ENCODE measurements at places on chromosomes 1 and 21. TPM values are rescaled to one million over a fixed set of nuclear protein-coding genes. Genes with fewer than 3 reads are reported as not detected.

The WDR4 gene
- total RNA-seq: 46.5 TPM

DNA sequence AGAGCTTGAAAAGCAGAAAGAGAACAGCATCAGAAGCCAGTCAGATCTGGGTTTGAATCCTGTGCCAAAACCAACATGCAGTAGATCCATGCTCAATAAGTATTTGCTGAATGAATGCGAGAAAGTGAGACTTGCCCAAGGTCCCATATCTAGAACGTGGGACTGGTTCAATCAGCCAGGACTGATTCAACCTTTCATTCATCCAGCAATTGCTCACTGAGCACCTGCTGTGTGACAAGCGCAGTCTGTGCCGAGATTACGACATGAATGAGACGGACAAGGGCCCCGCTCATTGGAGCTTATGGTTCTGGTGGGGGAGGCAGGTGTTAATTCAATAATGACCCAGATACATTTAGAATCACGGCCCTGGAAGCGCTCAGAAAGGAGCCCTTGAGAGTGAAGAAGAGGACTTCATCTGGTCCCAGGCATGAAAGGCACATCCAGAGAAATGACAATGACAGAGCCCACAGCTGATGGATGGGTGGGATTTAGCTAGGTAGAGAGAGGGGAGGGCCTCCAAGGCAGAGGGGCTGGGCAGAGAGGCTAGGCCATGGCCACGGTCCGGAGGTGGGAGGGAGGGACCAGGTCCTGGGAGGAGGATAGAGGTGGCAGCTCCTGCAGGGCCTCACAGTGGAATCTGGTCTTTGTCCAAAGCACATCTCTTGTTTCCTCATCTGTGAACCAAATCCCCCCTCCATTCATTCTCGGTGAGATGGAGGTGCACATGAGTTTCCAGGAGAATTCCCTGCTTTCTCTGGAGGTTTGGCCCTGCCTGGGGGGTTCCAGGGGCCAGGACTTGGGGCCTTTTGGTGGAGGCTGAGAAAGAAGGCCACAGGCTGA, 4.2 kb upstream of the FAM131C start:
- no peak for DNase-seq

DNA sequence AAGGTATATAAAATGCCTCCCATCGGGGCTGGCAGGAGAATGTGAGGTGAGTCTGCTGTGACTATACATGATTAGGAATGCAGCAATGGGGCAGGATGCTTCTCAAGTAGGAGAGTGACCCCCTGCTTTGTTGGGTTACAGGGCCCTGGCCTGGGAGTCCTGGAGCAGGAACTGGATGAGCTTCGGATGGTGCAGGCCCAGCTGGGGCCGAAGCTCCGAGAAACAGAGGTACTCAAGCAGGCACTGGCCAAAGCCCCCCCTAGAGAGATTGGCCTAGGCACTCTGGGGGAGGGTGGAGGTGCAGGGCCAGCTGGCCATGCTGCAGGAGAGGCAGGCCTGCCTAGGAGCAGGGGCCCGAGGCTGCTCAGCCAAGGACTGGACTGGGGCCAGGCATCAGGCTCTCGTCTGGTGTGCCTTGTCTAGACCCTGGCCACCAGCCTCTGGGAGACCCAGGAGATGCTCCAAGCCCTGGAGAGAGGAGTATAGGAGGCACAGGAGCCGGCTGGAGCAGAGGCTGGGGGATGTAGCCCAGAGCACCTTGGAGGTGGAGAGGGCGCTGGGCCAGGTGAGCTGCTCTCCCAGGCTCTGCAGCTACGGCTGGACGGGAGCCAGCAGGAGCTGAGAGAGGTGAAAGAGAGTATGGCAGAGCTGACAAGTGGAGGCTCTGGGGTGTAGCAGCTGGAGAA, 32.8 kb upstream of the PKP1 start:
- no peak for DNase-seq

GRCh38 chr1:110266834-110267233, 56.7 kb downstream of the KCNC4 start:
- no peak for DNase-seq

DNA sequence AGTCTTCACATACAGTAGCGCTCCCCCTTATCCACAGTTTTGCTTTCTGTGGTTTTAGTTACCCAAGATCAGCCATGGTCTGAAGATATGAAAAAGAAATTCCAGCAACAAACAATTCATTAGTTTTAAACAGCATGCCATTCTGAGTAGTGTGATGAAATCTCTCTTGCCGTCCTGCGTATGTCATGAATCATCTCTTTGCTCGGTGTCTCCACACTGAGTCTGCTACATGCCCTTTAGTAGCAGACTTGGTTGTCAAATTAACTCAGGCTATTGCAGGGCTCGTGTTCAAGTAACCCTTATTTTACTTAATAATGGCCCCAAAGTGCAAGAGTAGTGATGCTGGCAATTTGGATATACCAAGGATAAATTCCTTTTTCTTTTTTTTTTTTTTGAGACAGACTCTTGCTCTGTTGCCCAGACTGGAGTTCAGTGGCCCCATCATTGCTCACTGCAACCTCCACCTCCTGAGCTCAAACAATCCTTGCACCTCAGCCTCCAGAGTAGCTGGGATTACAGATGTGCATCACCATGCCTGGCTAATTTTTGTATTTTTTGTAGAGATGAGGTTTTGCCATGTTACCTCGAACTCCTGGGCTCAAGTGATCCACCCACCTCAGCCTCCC, 22.6 kb downstream of the PHACTR4 start:
- DNase-seq: no peak

GRCh38 chr1:24427545-24427862, 11.9 kb downstream of the NIPAL3 start:
- no peak for DNase-seq

GRCh38 chr1:81407000-81407821, 393.5 kb upstream of the ADGRL2 start:
- no peak for DNase-seq

DNA sequence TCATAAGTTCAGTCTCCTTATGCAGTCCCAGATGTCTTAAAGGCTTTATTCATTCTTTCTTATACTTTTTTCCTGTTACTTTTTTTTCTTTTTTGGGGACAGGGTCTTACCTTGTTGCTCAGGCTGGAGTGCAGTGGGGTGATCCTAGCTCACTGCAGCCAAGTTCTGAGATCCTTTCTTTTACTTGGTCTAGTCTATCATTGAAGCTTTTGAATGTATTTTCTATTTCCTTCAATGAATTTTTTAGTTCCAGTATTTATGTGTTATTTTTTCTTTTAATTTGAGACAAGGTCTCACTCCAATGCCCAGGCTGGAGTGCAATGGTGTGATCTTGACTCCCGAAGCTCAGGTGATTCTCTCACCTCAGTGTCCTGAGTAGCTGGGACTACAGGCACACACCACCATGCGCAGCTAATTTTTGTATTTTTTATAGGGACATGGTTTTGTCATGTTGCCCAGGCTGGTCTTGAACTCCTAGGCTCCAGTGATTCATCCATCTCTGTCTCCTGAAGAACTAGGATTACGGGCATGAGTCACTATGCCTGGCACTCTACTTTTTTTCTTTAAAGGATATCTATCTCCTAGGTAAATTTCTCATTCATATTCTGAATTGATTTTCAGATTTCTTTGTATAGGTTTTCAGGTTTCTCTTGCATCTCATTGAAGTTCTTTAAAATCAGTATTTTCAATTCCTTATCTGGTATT, 26.1 kb upstream of the GTF2B start:
- no peak for DNase-seq

The DISP1 gene
- 1.9 TPM for total RNA-seq

DNA sequence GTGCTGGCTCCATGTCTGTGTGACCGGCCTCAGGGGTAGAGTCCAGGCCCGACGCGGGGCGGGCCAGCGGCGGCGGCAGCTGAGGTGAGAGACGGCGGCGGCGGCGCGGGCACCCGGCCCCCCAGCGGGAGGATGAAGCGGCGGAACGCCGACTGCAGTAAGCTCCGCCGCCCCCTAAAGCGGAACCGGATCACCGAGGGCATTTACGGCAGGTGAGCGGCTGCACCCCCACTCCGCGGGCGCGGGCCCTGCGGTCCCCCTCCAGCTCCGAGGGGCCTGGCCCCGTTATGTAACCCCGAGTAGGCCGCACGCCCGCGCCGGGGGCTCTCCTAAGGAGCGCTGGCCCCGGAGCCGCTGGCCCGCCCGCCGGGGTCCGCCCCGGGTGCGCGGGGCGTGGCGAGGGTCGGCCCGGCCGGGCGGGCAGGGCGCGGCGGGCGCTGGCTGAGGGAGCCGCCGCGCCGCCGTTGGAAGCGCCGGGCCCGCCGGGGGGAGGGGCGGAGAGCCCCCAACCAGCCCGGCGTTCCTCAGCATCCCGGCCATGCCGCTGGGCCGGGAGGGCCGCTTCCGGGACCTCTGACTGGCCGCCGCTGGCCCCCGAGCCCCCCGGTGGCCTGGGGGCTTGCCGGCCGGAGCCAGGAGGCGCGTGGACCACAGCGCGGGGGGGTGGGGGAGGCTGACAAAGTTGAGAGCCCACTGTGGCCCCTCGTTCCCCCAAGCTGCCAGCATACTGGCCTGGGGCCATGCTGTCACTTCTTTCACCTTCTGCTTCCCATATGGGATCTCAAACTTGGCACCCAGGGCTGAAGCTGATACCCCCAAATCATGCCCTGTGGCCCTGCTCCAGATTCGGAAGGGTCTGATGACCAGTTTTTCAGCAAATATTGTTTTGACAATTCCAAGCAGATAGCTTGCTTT, 527 bp downstream of the MACO1 start:
- DNase-seq: no peak

DNA sequence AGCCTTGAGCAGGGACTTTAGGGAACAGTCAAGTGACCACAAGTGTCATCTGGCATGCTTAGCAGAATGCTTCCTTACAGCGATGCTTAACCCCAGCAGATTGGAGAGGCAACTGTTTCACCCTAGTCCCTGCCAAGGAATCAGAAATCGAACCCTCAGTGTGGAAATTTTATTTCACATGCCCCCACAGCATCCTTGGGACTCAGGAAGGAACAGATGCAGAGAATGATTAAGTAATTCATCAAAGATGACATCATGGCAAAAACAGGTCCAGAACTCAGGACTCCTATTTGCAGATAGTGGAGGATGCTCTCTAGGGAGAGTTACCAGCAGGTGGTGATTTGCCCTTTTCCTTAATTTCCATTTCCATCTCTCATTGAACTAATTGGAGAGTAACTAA, 333.0 kb upstream of the KAZN start:
- no peak for DNase-seq

The KRTAP21-2 gene
- not detected for total RNA-seq

GRCh38 chr21:40481764-40482163, 365.2 kb downstream of the DSCAM start:
- DNase-seq: no peak

- no peak for DNase-seq
Observed at GRCh38 chr1:240511789-240512188, 100.2 kb downstream of the GREM2 start.

- DNase-seq: no peak
Observed at GRCh38 chr21:33013626-33014025, 12.1 kb upstream of the OLIG2 start.

DNA sequence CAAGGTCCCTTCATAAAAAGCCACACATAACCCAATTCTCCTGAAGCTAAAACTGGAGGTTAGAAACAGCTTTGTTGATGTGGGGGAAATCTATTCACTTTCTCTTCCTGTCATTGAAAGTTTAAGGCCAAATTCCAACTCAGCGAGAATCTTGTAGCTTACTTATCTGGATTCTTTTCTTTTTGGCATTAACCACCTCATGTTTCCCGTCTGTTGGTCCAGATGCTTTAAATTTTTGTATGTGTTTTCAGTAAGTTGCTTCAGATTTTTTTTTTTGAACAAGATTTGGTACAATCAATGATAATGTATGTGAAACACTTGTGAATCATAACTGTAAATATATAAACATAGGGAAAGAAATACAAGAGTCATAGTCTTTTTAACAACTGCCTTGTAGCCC, 33.7 kb upstream of the NEK7 start:
- no peak for DNase-seq

The AMPD1 gene
- 0.23 TPM for total RNA-seq
